ENCODE measurements at places on chromosomes 6 and 20.
A peak's percentile ranks its signal among the peaks of the same experiment; 100 is the strongest.

DNA sequence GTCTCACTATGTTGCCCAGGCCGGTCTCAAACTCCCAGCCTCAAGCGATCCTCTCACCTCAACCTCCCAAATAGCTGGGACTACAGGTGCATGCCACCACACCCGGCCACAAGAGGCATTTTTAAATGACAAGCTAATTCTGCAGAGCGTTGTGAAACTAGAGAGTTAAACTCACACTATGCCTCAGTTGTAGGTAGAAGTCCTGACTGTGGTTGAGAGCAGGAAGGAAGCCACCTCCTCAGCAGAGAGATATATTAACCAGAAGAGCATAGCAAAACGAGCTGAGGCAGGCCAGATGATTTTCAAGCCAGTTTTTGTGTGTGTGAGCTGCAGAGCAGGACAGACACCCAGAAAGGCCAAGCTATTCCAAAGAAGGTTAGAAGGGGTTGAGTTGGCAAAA lies 150.3 kb downstream of the MBOAT1 start:
- no peak for DNase-seq

- no peak for DNase-seq
Observed at GRCh38 chr6:10458287-10458686, 43.4 kb upstream of the TFAP2A start.

DNA sequence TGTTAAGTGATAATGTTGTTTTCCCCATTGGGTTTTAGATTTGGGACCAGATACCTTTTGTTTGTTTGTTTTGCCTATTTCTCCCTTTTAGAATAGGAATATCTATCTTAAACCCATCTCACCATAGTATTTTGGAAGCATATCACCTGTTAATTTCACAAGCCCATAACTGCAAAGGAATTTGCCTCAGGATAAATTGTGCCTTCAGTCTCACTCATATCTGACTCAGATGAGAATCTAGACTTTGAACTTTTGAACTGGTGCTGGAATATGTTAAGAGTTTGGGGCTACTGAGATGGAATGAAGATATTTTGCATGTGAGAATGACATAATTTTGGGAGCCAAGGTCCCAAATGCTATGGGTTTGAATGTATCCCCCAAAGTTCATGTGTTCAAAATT lies 607.4 kb downstream of the HACE1 start:
- no peak for DNase-seq

- no peak for DNase-seq
Observed at GRCh38 chr6:133977983-133978895, 25.2 kb downstream of the TBPL1 start.

- DNase-seq, result no peak
Observed at GRCh38 chr6:157285422-157285779, 37.9 kb downstream of the TMEM242 start.

- no peak for DNase-seq
Observed at GRCh38 chr20:36645998-36646397, at the start of gene SLA2. Gene SLA2 (minus strand): TSS chr20:36646196. CDS start chr20:36641335, 4,861 bp downstream.

DNA sequence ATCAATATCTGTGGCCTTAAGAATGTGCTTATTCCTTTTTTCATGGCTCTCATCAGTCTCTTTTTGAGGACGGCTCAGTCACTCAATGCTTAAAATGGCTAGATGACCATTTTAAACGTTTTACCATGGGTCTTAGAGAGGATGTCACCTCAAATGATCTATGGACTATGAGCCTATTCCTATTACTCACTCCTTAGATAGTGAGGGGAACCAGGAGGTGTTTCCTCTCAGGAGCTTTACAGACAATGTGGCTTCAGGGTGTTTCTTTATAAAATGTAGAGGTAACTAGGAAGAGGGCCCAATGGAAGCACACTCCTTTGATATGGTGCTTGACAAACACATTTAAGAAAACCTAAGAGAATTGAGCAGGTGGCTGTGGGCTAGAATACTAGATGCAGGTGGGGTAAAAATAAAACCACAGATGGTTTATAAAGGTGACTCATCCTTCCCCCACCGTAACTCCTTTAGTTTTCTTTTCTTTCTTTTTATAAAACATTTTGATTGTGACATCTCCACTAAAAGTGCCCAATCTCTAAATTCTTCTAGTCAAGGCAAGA lies 1.5 kb upstream of the TMEM200A start:
- DNase-seq, result no peak

GRCh38 chr6:136477548-136477947 lies 72.7 kb downstream of the MAP7 start:
- no peak for DNase-seq

DNA sequence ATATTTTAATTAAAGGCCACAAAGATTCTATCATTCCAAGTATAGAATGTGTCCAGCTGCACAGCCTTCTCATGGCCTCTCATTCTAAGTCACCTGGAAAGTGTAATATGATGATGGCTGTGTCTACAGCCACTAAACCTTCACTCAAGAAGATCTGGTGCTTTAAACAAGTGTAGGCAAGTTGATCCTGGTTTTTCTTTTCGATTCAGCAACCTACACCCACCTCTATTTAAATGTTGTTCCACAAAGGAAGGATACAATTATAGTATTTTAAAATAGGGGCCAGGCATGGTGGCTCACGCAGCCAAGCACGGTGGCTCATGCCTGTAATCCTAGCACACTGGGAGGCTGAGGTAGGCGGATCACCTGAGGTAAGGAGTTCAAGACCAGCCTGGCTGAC lies 25.5 kb upstream of the DST start:
- no peak for DNase-seq

- DNase-seq, result no peak
Observed at GRCh38 chr6:116714761-116715160, 33.8 kb downstream of the KPNA5 start.

DNA sequence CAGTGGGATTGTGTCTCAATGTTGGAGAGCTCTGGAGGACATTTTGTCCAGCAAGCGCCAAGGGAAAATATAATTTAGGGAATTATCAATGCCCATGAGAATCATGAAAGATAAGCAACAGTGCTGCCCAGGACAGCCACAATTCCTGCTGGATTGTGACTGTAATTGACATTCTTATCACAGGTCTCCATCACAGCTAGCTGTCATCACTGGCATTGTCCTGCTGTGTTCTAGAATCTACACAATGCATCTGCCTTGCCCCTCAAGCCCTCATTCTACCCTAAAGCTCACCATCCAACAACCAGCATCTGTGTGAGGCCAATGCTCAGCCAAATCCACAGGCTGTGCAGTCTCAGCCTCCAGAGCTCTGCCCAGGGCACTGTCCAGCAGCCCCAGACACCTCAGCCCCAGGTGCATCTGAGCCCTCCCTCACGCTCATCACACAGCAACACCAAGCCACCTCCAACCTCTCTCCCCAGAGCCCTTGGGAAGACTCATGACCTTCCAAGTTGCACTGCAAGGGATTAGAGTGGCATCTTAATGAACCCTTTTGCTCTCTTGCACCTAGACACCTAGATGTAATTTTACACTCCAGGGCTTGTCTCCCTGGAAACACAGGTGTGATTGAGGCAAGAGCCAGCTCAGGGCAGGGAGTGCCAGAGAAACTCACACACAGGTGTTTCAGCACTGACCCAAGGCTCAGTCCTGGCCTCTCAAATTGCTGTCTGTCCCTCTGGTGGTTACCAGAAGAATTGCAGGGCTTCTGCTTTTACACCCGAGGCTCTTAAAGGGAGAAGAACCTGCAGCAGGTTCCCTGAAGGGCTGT lies 85.2 kb upstream of the PHACTR3 start:
- no peak for DNase-seq

- DNase-seq, result no peak
Observed at GRCh38 chr20:23272176-23273029, 78.2 kb upstream of the NXT1 start.

DNA sequence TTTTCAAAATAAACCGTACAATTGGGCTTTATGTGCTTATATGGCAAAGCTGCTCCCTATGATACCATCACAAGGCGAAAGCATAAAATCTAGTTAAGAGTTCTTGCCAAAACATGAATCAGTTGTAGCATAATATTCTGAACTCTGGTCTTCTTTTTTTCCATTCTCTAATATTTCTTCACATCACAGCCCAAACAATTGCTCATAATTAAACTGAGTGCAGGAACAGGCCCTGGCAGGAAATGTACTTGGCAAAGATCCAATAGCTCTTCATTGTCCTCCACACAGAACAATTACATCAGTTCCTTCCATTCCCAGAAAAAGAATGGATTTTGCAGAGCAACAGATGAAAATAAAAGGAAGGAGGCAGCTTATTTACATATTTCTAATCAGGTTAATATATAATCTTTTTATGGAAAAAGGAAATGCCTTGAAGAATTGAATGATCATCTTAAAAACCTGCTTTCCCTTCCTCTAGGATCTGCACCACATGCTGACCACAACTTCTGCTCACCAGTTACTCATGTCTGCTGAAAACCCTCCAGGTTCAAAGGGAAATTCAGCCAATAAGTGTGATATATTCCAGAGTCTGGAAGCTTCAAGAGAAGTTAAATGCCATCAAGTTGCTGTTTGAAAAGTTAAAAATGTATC lies 123.3 kb upstream of the COL21A1 start:
- DNase-seq, result peak; percentile 90

- DNase-seq, result no peak
Observed at GRCh38 chr20:39155971-39156370, 193.8 kb downstream of the DHX35 start.

GRCh38 chr6:117498159-117498558 lies 15.7 kb downstream of the DCBLD1 start:
- DNase-seq, result no peak

DNA sequence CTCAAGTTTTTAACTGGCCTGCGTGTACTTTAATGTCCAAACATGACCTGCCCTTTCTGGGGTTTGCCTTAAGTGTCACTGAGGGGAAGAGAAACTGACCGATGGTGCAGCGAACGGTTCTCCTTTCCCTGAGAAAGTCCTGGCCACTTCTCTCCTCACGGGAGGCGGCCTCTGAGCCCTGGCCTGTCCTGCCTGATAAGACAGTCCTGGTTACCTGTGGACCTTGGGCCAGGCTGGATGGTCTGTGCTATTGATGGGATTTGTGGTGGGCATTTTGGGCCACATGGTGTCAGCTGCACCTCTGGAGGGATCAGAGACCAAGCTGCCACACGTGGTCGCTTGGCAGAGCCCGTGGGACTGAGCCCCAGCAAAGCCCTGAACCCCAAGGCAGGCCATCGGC lies 11.6 kb upstream of the NTSR1 start:
- DNase-seq, result no peak

- no peak for DNase-seq
Observed at GRCh38 chr20:49712646-49712995, 1.1 kb downstream of the B4GALT5 start.

- DNase-seq, result no peak
Observed at GRCh38 chr20:41155261-41155660, 17.9 kb downstream of the PLCG1 start.

DNA sequence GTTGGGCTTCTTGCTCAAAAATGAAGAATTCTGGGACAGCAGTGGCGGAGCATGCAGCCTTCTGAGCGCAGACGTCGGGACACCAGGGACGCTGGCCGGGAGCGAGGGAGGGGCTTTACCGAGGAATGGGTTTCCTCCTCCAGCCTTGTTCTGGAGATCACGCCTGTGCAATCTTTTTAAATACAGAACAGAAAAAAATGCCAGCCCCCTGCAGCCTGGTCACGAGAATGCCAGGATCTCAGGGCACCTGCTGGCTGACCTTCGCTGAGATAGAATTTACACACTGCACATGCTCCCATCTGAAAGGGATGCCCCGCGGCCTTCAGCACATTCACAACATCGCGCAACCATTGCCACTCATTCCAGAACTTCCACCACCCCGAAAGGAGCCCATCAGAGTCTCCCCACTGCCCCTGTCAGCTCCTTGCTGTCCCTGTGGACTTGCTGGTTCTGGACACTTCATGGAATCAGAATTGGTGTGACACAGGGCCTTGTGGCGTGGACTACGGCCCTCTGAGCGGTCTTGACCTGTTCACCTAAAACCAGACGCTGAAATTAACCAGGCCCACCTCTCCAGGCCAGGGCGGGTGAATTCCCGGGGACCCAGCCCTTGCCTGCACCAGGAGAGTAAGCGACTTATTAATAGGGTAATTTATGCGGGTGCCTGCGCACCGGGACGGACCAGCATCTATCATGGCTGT lies 20.6 kb upstream of the BHLHE23 start:
- DNase-seq, result no peak

DNA sequence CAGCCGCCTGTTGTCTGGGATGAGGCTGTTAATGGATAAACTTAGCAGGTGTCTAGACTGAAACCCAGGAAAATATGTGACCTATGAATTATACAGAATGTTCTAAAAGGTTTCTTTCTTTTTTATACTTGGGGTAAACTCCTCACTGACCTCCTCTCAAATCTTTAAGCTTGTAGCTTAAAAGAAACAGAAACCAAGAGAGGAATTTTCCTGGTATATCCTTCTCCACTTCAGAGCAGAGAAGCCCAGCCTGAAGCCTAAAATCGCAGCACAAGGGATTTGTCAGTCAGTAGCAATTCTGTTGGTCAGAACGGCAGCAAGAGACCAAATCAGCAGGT lies 99.4 kb upstream of the RIPOR2 start:
- DNase-seq, result no peak

- DNase-seq, result peak; percentile 11
Observed at GRCh38 chr6:34189806-34190503, 44.1 kb upstream of the GRM4 start.

DNA sequence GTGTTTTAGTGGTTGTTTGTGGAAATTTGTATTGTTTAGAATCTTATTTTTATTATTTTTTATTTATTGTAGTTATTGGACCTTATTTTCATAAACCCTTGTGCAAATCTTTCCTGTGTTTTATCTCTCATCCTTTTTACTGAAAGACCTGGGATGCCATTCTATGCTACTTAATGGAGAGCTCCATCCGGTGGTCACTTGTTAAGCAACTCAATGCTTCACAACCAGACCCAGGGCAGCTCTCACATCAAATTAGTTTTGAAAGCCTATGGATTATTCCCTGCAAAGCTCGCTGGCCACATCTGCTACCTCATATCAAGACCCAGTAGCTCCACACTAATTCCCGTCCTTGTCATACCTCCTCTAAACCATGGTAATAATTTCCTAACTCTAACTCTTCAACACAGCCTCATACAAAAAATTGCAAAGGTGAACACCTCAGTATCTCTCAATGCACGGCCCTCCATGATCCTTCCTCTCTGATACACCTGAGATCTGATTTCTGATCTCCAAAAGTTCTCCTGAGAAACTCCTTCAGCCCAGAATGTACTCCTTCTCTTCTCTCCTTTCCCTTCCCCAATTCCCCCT lies 296.6 kb upstream of the MANEA start:
- DNase-seq, result no peak

DNA sequence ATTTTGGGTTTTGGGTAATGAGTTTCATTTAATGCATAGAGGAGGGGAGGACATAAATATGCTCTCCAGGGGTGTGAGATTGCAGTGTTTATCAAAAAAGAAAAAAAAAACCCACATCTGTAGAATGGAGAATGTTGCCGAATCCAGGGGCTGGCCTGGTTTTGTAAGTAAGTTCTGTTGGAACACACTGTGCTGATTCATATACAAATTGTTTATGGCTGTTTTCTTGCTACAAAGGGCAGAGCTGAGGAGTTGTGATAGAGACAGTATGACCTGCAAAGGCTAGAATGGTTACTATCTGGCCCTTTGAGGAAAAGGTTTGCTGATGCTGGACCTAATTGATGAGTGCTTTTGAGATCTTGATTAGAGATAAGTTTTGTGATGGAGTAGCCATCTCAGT lies 30.4 kb downstream of the SCAF8 start:
- no peak for DNase-seq

Data from forelimb muscle (tissue), 1 donor.